ENCODE measurements at places on chromosomes 13 and 19.

GRCh38 chr19:35095667-35096368 is 19.8 kb upstream of the FXYD3 start:
- no peak for DNase-seq

- no peak for DNase-seq
Observed at GRCh38 chr19:558770-559439, 13.5 kb upstream of the BSG start.

DNA sequence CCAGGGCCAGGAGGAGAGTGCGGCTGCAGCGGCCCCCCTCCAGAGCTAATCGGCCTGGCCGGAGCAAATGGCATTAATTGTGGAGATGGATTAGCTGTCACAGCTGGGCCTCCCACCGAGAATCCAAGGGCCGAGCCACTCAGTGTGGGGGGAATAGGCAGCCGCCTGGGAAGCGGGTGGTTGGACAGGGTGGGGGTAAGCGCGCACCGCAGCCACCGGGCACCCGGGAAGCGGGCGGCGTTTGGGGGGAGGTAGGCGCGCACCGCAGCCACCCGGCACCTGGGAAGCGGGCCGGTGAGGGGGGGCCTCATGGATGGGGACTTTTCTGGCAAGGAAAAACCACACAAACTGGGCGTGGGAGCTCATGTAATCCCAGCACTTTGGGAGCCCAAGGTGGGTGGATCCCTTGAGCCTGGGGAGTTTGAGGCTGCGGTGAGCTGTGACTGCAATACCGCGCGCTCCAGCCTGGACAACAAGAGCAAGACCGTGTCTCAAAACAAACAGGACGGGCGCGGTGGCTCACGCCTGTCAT is 9.7 kb downstream of the R3HDM4 start:
- no peak for DNase-seq

GRCh38 chr13:85430216-85430794 is 368.9 kb downstream of the SLITRK6 start:
- no peak for DNase-seq

- DNase-seq, result no peak
Observed at GRCh38 chr13:39530916-39531315, 72.1 kb downstream of the LHFPL6 start.
